ENCODE measurements at places on chromosomes 7 and 10.

DNA sequence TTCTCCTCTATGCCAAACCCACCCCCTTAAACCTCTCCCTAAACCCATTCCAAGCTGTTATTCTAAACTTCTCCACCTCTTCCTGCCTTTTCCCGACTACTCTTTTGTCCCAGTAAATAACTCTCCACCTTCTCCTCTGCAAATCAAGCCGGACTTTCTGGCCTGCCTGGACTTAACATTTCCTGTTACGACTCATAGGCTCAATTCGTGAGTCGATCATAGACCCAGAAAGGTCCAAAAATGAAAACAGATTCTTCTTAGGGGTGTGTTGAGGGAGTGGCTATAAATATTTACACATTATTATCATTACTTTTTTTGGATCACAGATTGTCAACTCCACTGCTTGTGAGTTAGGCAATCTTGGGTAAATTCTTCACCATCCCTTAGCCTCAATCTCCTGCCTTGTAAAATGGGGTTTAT lies 59.0 kb upstream of the HABP2 start:
- DNase-seq = no peak

- no peak for DNase-seq
Measured at GRCh38 chr7:115226410-115226809, 304.5 kb downstream of the MDFIC start.

- DNase-seq = peak; percentile 25
Measured at GRCh38 chr10:12844811-12845483, 156.6 kb downstream of the CCDC3 start.

- no peak for DNase-seq
Measured at GRCh38 chr7:24843821-24844434, 86.7 kb upstream of the GSDME start.

GRCh38 chr7:295155-296154 lies 5.5 kb downstream of the FOXL3 start:
- DNase-seq = no peak

DNA sequence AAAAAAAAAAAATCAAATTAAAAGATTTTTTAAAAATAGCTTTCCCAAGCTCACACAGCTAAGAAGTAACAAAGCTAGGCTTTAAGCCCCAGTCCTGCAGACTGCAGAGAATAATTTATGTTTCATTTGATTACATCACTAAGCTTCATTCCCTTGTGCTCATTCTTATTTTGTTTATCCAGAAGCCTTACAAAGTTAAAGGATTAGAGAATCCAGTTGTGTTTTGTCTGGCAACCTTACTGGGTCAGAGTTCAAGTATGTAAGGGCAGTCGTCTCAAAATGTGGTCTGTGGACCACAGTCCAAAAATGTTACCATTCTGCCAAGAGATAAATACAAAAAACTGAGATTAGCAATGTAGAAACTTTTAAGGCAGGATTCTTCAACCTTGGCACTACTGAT lies 32.1 kb upstream of the EZH2 start:
- DNase-seq = no peak

DNA sequence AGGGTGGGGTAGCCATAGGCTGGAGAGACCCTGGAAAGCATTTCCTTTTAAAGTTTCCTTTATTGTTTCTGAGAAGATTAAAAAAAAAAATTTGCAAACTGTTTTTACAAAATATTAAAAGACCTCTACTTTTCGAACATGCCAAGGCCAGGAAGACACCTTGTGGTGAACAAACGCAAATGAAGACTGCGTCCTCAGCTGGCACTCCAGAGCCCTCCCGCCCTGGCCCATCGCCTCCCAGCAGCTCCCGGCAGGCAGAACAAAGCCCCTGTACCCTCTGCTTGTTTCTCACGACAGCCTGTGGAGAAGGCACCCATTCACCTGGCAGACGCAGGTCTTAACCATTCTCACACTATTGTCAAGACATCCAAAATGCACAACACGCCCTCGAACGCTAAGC lies 56.4 kb downstream of the ESYT2 start:
- DNase-seq = no peak

GRCh38 chr10:132906106-132906505 lies 36.3 kb downstream of the CFAP46 start:
- no peak for DNase-seq

DNA sequence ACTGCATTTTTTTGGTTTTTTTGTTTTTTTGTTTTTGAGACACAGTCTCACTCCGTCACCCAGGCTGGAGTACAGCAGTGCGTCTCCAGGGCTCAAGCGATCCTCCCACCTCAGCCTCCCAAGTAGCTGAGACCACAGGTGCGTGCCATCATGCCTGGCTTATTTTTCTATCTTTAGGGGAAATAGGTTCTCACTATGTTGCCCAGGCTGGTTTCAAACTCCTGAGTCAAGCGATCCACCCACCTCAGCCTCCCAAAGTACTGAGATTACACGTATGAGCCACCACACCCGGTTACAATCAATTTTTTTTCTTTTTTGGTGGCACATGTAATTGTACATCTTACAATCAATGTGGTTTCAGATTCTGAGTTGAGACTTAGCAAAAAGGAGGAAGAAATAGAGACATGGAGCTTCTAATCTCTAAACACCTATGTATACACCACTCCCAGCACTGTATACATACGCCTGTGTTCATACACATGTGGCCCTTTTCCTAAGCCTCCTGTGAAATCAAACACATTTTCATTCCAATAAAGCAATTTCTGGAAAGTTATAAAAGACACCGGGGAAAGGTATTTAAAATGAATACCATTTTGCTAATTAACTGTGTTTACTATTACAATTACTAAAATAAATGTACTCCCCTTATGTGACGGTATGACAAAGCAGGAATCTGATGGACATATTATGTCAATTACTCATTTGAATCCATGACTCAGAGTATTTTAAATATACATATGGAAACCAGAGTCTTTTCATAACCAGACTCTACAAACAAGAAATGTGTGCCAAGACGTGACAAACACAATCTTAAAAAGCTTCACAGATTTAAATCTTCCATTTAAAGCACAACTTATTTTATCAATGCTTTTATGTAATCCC lies 40.9 kb downstream of the SMURF1 start:
- no peak for DNase-seq
